CD4-positive, alpha-beta memory T cell (primary cell): ENCODE measurements at places on chromosomes 11 and 22.

DNA sequence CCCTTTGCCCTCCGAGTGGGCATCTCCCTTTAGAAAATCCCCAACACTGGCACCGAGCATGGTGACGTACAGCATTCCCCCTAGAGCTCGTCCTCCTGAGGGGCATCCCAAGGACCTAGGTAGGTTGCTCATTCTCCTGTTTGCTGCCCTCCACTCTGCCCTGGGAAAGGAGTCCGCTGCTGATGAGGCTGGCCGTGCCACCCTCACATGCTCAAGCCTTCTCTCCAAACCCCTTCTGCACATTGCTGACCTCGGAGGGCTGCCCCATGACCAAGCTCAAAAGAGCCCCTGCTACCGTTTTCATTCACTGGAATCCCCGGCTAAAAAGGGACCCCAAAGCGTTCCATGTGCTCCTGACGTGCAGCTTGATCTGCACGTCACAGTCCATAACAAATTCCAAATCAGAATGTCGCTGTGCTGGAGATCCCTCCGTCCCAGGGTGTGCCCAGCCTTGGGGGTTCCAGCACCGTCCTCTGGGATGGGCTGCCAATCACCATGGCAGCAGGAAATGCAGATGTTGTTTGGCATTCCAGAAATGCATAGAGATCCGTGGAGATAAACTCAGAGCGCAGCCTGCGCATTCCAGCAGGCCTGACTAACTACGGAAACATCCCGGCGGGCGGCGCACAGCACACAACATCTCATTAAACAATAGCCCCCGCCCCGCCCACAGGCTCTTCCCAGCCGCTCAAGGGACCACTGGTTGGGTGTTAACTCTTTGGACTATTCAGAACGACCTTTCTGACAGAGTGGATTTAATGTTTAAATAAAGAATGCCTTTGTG, 26.3 kb upstream of the GNB1L start:
- H3K36me3 ChIP-seq: no peaks in the 10 kb centered on the region
- peaks cover 15% of the 10 kb centered on the region for H3K4me1 ChIP-seq
- no peak overlapping the region for H3K4me3 ChIP-seq

- peaks cover 51% of the 10 kb centered on the region for H3K4me1 ChIP-seq
- H3K4me3 ChIP-seq: no peak overlapping the region
- no peak overlapping the region for H3K27ac ChIP-seq
These were observed 27.4 kb downstream of the LIF start for GRCh38 chr22:30219049-30219654.

DNA sequence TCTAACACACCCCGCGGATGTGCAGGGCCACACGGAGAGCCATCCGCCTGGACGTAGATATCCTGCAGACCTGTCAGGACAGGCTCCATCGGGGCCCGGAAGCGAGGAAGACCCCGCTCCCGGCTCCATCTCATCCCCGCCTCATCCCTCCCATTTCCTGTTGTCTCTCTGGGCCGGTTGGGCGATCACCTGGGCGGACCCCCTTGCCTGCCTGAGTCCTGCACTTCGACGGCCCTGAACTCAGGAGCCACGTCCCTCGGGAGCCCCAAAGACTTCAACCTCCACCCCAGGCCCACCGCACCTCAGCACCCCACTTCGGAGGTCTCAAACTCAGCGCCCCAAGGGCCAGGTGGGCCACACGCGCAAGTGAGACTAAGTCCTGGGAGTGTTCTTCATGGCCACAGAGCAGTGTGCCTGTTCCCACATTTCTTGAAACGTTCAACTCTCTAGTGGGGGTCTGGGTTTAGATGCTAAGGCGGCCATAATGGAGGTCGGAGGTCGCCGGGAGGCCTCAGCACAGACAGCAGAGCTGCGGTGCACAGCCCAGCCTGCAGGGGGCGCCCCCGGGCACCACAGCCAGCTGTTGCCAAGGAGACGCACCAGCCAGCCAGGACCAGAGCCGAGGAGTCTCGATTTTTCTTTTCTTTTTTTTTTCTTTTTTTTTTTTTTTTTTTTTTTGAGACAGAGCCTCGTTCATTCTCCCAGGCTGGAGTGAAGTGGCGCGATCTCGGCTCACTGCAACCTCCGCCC, 26.0 kb upstream of the FADD start:
- no peaks in the 10 kb centered on the region for H3K36me3 ChIP-seq
- no peak overlapping the region for H3K27ac ChIP-seq
- H3K27me3 ChIP-seq: no peaks in the 10 kb centered on the region
- no peaks in the 10 kb centered on the region for H3K4me1 ChIP-seq
- peak; percentile 44 for DNase-seq

- no peak for DNase-seq
These were observed 541.2 kb downstream of the MIAT start for GRCh38 chr22:27198518-27199035.

GRCh38 chr22:33687464-33687863, 232.8 kb downstream of the LARGE1 start:
- no peak for DNase-seq
- H3K27ac ChIP-seq: no peak overlapping the region
- H3K36me3 ChIP-seq: no peaks in the 10 kb centered on the region
- H3K4me1 ChIP-seq: no peaks in the 10 kb centered on the region
- H3K4me3 ChIP-seq: no peak overlapping the region
- H3K27me3 ChIP-seq: no peaks in the 10 kb centered on the region

DNA sequence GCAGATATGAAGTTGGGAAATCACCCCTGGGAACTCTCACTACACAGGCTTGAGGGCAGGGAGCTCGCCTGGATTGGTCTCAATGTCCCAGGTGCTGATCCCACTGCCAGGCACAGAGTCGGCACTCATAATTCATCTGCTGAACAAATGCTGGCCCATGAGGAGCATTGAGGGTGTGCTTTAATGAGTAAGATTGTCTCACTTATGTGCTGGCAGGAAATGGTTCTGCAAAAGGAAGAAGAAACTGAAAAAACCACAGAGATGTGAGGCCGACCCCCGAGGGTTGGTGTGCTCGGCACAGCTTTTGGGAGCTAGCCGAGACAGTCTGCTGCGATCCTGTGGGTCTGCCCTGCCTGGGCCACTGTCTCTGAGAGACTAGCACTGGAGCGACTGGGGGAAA, 9.4 kb downstream of the PLAAT2 start:
- peaks cover 38% of the 10 kb centered on the region for H3K4me1 ChIP-seq
- no peaks in the 10 kb centered on the region for H3K36me3 ChIP-seq
- no peak overlapping the region for H3K4me3 ChIP-seq
- H3K27ac ChIP-seq: peak overlapping the region; percentile 62
- no peaks in the 10 kb centered on the region for H3K27me3 ChIP-seq

DNA sequence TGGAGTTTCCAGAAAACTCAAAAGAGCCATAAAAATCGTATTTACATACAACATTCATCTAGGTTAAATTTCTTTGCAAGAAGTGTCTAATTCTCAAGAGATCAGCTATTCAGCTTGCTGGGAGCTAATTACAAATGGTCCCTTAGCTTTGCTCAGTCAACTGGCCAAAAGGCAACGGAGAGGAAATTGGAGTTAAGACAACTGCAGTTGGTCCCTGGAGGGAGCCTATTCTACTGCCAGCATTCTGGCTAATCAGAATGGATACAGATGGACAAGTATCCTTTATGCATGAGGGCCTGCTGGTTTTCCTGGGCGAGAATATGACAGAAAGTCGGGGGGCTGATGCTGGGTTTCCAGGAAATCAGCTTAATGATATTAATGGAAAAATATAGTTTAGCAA, 45.5 kb downstream of the KCNJ1 start:
- no peaks in the 10 kb centered on the region for H3K27me3 ChIP-seq
- no peak for DNase-seq
- no peak overlapping the region for H3K4me3 ChIP-seq
- H3K4me1 ChIP-seq: no peaks in the 10 kb centered on the region
- peaks cover 17% of the 10 kb centered on the region for H3K36me3 ChIP-seq

DNA sequence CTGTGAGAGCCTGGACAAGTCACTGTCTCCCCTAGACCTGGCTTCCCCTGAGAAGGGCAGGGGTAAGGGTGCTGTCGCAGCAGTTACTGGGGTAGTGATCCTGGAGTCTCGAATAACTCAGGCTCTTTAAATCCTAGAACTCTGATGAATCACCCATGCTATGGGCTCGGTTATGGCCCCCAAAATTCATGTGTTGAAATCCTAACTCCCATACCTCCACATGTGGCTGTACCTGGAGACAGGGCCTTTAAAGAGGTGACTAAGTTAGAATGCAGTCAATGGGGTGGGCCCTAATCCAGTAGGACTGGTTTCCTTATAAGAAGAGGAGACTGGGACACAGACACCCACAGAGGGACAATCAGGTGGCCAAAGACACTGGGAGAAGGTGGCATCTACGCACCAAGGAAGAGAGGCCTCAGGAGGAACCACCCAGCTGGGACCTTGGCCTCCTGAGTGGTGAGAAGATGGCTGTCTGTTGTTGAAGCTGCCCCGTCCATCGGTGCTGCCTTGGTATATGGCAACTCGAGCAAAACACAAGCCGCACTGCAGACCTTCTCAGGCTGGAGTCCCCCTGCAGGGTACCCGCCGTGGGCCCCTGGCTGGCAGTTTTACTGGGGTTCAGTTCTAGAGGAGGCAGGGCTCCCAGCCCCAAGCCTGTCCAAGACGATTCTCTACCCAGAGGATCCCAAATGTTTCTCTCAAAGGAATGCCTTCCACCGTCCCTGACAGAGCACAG, 48.8 kb upstream of the SHISAL1 start:
- H3K27me3 ChIP-seq: no peaks in the 10 kb centered on the region
- no peaks in the 10 kb centered on the region for H3K36me3 ChIP-seq
- H3K27ac ChIP-seq: no peak overlapping the region
- no peak for DNase-seq
- no peaks in the 10 kb centered on the region for H3K4me1 ChIP-seq

DNA sequence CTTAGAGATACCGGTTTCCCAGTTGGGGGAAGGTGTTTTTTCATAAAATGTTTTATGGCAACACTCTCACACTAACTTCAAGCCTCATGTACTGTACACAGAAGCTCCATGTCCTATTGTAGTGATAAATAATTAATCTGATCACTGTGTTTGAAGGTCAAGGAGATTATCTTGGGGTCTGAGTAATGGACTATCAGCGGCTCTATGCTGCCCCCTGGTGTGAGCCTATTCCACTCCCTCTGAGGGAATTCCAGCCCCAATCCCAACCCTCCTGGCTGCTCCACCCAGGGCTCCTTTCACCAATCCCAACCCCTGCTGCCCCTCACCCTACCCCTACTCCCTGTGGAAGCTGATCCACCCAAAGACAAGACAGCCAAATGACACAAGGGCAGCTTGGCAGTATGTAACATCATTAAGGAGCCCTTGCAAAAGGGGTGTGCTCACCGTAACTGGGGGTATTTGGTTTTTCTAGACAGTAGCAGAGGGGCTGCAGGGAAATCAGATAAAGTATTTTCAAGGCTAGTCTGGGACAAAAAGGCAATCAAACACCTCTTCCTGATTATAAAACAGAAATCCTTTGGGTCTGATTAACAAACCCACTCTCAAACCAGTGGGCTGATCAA, 22.3 kb downstream of the HPS4 start:
- peak; percentile 17 for DNase-seq
- no peaks in the 10 kb centered on the region for H3K27me3 ChIP-seq
- H3K4me1 ChIP-seq: no peaks in the 10 kb centered on the region
- no peak overlapping the region for H3K4me3 ChIP-seq
- H3K36me3 ChIP-seq: peaks cover 58% of the 10 kb centered on the region

DNA sequence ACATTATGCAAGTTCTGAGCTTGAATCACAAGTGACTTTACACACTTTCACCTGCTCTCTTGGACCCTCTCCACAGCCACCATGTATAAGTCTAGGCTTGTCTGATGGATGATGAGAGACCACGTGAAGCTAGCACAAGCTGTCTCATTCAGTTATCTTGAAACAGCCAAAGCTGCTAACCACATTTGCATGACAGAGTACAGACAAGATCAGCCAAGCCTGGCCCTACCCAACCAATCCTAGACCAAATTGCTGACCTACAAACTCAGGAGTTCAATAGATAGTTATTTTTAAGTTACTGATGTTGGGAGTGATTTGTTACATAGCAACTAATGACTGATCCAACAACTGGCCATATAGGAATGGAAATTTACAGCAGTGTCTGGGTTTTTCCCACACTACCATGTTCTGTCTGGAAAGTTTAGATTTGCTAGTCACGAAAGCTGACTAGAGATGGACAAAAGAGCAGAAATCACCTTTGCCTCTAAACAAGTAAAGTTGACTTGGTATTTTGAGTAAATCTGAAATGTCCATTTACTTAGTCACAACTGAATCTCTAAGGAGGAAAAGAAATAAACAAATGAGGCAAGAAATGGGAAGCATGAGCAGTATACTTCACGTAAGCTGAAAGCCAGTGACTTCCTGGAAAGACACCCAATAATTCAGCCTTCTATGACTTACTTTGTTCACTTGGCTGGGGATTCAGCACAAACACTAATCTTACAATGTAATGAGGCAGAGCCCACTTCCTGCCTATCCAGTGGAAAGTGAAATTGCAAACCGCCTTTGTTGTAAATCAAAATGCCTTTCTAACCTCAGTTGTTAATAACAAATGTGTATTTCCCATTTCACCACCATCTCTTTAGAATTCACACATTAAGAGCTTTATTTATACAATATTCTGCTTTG, 101.7 kb downstream of the FAM181B start:
- no peak overlapping the region for H3K4me3 ChIP-seq
- H3K27ac ChIP-seq: no peak overlapping the region
- H3K4me1 ChIP-seq: no peaks in the 10 kb centered on the region
- H3K27me3 ChIP-seq: no peaks in the 10 kb centered on the region

- no peak overlapping the region for H3K4me3 ChIP-seq
- no peak overlapping the region for H3K27ac ChIP-seq
These were observed 26.1 kb upstream of the IRAG1 start for GRCh38 chr11:10719616-10720015.

DNA sequence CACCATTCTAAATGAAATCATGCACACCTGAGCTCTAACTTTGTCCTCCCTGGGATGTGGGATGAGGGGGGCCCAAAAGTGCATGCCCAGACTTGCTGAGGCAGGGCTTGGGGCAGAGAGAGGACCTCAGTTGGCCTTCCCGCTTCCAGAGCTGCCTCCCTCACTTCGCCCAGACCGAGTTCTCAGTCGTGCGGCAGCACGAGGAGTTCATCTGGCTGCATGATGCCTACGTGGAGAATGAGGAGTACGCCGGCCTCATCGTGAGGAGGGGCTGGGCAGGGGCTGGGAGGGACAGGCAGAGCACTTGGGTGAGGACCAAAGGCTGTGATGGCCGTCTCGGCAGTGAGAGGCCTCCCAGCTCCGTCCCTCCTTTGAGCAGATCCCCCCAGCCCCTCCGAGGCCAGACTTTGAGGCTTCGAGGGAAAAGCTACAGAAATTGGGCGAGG, 8.2 kb downstream of the CFL1 start:
- no peak for DNase-seq
- peaks cover 10% of the 10 kb centered on the region for H3K4me1 ChIP-seq
- H3K27ac ChIP-seq: no peak overlapping the region

DNA sequence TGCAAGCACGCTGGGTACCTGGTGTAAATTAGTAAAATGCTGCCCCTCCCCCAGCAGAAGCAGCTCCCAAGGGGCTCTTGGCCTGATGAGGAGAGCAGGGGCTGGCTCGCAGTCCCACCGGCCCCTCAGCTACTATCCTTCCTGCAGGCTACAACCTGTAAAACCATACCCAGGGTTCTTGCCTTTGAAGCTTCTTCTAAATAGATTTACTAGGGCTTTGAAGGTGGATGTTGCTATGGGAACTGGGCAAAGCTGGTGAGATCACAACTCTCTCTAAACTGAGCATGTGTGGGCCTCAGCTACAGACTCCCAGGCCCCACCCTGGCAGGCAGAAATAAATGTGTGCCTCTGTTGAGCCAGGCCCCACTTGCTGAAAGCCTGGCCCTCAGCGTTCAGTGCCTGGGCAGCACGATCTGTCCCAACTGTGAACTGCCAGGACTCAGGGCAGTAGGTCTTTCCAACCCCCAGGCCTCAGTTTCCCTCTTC, 18.5 kb downstream of the CD5 start:
- no peaks in the 10 kb centered on the region for H3K27me3 ChIP-seq
- peaks cover 85% of the 10 kb centered on the region for H3K36me3 ChIP-seq
- peak overlapping the region; percentile 70 for H3K27ac ChIP-seq
